ENCODE measurements at places on chromosomes 11 and 22.

DNA sequence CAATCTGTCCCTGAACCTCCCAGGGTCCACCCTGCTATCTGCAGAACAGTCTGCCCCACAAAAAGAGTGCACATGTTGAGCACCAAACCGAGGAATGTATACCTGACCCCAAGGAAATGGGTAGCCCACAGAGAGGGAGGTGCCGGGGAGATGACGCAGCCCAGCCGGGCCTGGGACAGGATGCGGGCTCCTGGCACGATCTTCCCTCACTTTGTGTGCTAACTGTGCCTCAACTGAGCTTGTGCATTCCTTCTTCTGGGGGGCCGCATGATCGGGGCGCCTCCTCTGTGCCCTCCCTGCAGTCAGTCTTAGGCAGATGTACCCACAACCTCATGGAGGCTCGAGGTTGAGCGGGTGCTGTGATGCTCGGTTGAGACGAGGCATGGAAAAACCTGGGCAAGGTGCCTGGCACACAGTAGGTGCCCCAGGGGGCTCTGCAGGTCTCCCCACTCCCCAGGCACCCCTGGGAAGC, 2.4 kb downstream of the GAS2L1 start:
- DNase-seq: no peak

- no peak for DNase-seq
Observed at GRCh38 chr11:107259811-107260221, 197.8 kb downstream of the CWF19L2 start.

DNA sequence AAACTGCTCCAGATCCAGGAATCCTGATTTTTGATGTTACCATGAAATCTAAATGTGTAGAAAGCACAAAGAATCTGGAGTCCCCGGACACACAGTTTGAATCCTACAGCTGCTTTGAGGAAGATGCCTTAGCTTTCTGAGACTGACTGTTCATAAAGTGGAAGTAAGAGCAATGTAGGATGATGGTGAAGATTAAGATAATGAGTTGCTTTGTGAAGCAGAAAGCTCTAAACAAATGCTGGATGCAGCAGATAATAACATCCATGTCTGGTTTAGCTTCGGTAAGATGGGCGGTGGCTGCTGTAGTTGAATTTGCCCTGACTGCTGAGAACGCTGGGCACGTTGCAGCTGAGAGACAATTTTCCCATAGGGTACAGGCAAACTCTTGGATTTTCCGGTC, 20.1 kb downstream of the OVOL1 start:
- DNase-seq: no peak

GRCh38 chr11:16052750-16053149, 303.6 kb downstream of the SOX6 start:
- no peak for DNase-seq

DNA sequence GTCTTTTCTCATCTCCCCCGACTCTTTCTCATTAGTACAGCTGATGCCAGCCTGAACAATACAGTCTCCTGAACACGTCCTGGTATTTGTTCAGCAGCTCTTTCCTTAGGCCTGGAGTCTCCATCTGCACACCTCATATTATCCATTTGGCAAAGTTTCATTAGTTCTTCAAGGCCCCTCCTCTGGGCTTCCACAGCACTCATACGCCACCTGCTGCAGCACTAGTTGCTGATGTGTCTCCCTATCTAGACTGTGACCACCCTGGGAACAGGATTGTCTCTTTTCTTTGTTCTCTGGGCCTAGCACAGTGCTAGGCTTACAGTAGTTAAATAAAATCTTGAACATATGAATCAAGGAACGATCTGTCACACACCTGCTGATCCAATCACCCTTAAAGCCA, 17.2 kb downstream of the DCHS1 start:
- no peak for DNase-seq

- no peak for DNase-seq
Observed at GRCh38 chr11:133984828-133985227, 28.1 kb upstream of the IGSF9B start.

- DNase-seq: no peak
Observed at GRCh38 chr11:65562788-65563187, 4.6 kb upstream of the LTBP3 start.

GRCh38 chr11:11608783-11609232, 13.0 kb downstream of the GALNT18 start:
- no peak for DNase-seq

DNA sequence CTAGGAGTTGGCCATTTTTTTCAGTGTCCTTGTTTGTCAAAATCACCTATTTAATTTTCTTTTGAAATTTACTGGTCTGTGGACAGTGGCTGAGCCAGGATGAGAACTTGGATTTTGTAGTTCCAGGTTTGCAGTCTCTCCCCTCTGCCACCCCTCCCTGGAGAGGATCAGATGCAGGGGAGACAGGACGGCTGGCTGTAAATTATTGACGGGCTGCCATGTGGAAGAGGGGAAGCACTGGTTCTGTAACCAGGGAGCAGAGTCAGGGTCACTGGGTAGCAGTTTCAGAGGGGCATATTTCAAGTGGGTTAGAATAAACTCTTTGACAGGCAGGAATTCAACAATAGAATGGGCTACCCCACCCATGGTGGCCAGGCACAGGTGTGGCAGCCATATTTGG, 20.6 kb upstream of the YWHAH start:
- no peak for DNase-seq

- DNase-seq: no peak
Observed at GRCh38 chr11:121570453-121570852, 117.7 kb upstream of the SORL1-AS1 start.

- peak; percentile 73 for DNase-seq
Observed at GRCh38 chr11:70203751-70204465, 812 bp downstream of the FADD start.

DNA sequence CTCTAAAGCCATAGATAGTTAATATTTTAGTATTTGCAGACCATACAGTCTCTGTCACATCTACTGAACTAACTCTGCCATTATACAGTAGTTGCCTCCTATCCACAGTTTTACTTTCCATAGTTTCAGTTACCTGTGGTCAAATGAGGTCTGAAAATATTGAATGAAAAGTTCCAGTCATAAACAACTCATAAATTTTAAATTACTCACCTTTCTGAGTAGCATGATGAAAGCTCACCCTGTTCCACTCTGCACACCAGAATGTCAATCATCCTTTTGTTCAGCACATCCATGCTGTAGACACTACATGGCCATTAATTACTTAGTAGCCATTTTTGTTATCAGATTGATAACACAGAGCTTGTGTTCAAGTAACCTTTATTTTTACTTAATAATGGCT, 51.7 kb upstream of the ME3 start:
- no peak for DNase-seq

DNA sequence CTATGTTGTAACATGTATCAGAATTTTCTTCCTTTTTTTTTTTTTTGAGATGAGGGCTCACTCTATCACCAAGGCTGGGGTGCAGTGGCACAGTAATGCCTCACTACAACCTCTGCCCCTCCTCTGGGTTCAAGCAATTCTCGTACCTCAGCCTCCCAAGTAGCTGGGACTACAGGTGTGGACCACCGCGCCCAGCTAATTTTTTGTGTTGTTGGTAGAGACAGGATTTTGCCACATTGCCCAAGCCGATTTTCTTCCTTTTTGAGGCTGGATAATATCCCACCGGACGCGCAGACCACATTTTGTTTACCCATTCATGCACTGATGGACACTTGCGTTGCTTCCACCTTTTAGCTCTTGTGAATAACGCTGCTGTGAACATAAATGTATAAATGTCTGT, 97.0 kb downstream of the BRD1 start:
- no peak for DNase-seq
